ENCODE measurements at places on chromosomes 11 and 22. TPM values are rescaled to one million over a fixed set of nuclear protein-coding genes. Genes with fewer than 3 reads are reported as not detected.

Gene ROBO4
- total RNA-seq, result not detected

DNA sequence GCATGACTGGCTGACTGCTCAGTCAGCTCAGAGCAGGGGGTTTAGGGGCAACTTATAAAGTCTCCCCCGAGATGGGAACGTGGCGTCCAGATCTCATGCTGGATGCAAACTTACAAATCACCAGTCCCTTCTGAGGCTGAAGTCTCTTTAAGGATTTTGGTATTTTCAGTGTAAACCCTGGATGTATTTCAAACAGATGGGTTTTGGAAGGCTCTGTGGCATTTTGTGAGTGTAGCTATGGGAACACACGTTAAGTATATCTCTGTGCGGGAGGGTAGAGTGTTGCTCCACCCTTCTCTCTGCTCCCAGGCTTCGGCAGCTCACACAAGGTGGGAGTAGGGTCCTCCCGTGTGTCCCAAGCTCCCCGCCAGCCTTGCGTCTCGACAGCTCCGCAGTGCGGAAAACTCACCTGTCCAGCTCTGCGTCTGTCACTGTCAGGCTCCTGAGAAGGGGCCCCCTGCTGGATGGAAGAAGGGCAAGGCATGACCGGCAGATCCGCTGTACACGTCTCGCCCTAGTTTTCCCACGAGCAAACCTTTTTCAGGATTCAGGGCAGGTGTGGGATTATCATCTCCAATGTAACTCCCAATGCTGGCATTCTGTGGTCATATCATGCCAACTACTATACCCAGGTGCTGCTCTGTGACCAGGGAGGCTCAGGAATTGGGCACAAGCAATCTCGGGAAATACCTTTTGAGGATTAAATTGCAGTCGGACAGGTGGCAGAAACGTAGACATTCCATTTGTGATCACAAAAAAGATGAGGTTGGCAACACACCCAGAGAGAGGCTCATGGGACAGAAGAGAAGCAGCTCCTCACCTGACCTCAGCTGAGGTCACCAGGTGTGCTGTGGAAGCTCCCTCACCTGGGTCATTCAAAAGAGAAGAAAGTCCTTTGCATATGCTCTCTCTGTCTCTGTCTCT, 313.9 kb upstream of the B3GAT1 start:
- H3K27ac ChIP-seq, result no peak overlapping the region
- no peak overlapping the region for H3K4me3 ChIP-seq
- H3K36me3 ChIP-seq, result no peaks in the 10 kb centered on the region
- H3K4me1 ChIP-seq, result no peaks in the 10 kb centered on the region

DNA sequence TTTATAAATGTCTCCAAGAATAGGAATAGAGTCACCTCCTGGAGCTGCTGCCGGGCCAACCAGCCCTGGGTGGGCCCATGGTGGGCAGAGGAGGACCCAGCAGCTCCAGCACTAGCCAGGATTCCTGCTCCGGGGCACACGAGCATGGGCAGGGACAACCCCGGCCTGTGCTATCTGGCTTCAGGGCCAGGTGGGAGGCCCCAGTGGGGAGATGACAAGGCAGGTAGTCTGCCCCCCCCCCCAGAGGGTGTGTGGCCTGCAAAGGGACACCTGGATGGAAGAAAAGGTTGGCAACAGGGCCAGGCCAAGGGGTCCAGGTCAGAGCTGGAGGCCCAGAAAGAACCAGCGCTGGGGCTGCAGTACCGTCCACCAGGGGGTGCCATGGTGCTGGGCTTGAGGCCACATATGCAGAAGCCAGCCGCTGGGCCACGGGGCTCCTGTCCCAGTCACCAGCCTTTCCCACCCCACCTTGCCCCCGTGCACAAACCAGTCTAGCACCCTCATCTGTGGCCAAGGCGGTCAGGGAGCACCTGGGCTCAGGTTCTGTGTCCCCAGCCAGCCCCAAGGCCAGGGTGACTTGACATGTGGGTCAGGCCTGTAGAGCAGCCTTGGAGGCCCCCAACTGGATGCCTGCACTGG, 3.4 kb downstream of the TSPAN32 start:
- peaks cover 24% of the 10 kb centered on the region for H3K4me1 ChIP-seq
- peaks cover 8% of the 10 kb centered on the region for H3K27me3 ChIP-seq
- peak; percentile 40 for DNase-seq
- no peak overlapping the region for H3K27ac ChIP-seq
- no peaks in the 10 kb centered on the region for H3K36me3 ChIP-seq

- no peak overlapping the region for H3K4me3 ChIP-seq
- no peak overlapping the region for H3K27ac ChIP-seq
- peaks cover 70% of the 10 kb centered on the region for H3K27me3 ChIP-seq
- H3K36me3 ChIP-seq, result no peaks in the 10 kb centered on the region
- DNase-seq, result no peak
- H3K4me1 ChIP-seq, result no peaks in the 10 kb centered on the region
These were observed 28.2 kb upstream of the JAM3 start for GRCh38 chr11:134040386-134041302.

All from HepG2 (cell line).